ENCODE measurements at places on chromosomes 3 and 15.

- DNase-seq = peak; percentile 65
These were observed 223.0 kb upstream of the LYSMD4 start for GRCh38 chr15:99956022-99956775.

DNA sequence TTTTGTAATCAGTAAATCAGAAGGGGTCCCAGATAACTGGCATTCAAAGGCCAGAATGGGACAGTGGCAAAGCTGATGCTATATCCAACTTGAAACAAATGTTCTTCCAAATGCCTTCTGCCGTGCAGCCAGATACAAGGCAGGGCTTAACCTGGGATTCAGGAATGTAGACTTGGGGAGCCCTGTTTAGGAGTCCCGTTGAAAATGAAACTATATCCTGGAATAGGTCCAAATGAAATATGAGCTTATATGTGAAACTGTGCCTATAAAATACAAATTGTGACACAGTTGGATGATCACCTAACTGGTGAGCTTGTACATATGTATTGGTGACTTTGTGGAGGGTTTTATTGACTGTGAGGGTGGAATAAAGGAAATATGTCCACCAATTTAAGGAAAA is 28.7 kb downstream of the FRMD4B start:
- DNase-seq = no peak

DNA sequence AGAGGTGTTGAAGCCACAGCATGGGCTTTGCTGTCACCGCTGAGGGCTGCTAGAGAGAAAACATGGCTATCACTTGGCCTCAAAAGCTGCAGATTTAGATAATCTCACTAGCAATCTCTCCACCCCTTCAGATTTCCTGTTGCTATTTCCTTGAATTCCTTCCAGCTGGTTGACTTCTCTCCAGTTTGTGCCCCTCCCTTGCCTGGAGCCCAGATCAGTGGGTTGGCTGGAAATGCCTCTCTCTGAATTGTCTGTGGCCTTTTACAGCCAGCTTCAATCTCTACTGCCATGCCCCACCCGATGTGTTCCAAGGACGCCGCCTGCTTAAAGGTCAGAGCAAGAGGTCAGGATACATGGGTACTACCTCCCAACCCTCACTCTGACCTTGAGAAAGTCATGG is 294.1 kb downstream of the NTRK3 start:
- no peak for DNase-seq

- DNase-seq = no peak
These were observed 45.8 kb downstream of the CHP1 start for GRCh38 chr15:41276831-41277230.

DNA sequence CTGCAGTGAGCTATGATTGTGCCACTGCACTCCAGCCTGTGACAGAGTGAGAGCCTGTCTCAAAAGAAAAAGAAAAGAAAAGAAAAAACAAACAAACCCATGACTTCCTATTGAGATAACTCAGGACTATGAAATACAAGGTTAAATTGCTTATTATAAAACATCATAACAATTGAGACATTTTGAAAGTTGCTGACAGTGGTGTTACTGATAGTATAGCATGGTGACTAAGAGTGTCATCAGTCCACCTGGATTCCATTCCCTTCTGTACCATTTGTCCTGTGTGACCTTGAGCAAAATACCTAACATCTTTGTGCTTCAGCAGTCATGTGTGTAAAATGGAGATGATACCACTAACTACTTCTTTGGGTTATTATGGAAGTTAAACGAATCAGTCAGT is 49.1 kb downstream of the ARHGEF26 start:
- DNase-seq = no peak

GRCh38 chr15:85767785-85768529 is 26.8 kb downstream of the KLHL25 start:
- DNase-seq = no peak

DNA sequence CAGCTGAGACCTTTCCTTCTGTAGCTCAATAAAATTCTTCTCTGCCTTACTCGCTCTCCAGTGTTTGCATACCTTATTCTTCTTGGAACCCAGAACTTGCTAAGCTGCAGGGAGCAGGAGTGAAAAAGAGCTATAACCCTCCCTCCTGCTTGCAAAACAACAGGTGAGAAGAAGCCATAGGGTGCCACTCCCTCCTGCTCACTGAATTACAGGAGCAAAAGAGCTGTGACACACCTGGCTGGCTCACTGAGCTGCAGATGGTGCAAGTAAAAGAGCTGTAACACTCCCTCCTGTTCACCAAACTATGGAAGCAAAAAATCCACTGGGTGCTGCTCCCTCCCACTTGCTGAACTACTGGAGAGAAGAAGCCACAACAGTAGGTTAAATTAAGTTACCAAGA is 44.2 kb upstream of the C2CD4B start:
- DNase-seq = no peak
